ENCODE measurements at places on chromosomes 1 and 21.
A peak's percentile ranks its signal among the peaks of the same experiment; 100 is the strongest.

DNA sequence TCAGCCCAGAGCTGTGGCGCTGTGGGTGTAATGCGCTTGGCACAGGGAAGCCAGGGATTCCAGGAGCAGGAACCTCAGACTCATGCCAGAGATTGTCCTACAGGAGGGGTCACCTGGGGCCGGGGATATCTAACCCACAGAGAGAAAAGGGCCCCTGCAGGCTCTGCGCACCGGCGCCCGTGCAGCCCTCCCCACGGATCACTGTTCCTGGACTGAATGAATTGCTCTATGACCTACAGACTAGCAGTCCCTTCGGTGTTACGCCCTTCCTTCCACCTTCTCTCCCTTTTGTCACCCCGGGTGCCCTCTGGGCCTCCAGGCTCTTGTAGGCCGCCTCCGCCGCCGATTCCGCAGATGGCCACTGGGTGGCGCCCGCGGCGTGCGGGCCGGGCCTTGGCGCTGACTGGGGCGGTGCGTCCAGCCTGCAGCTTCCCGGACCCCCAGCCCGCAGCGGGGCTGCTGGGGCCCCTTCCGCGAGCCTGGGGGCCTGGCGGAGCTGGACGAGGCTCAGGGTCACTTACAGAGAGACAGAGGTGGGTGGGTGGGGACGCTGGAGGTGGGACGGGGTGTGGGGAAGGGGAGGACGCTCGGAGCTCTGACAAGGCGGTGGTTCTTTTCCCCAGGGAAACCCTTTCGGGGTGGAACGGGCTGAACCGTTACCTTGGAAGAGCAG is 101.3 kb downstream of the IER5 start:
- DNase-seq, result peak; percentile 83

DNA sequence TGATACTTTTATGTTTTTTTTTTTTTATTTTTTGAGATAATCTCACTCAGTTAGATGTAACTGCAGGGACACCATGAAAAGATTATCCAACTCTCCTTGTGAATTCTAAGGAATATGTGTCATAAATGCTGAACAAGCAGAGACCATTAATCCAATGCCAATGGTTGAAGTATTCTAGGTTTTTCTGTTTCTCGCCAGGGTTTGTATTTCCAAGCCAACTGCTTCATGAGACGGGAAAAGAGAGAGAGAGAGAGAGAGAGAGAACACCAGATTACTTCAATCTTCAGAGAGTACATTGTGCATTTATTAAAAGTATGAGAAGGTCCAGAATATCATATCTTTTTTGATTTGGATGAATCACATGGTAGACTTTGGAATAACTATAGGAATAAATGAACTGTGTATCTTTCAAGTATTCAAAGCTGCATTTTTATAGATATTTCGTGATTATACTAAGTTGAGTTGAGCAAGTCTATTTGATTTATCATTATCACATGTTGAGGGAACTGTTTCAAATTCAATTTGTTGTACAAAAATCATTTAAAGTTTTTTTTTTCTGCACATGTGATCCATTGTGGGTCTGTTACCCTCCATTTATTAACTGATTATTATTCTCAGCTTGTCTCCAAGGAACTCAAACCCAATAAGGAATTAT is 108.4 kb downstream of the PLA2G4A start:
- no peak for DNase-seq

DNA sequence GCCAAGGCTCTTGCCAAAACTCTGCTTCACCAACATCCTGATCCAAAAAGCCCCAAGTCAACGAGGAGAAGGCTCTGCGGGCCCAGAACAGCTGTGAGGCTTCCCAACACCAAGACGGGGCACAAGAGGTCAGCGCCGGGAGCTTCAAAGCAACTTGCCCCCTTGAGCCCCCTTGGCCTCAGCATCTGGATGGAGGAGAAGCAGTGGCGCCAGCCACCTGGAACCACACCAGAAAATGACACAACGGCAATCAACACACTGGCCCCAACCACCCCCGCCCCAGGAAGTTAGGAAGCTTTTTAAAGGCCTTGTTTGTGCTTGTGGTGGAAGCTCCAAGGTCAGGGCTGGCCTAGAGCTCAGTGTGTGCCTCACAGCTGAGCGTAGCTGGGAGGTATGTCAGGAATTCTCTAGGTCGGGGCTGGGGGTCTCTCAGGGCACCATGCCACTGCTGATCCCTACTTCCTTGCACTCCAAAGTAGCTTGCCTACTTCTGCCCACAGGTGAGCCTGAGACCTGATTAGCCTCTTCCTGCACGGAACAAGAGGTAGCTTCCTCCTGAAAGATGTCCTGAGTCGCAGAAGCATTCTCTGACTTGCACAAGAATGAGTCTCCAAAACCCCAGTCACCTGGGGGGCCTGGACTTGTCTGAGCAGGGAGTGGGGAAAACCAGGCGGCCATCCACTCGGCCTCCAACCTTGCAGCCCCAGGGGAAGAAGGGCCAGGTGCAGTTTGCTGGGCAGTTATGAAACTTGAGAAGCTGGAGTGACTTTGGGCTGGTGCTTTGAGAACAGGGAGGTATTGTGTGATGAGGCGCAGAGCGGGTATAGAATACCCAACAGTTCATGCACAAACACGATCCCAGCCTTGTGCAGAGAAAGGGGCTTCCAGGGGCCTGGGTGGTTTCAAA is 9.7 kb upstream of the SRP9 start:
- DNase-seq, result no peak

- no peak for DNase-seq
Measured at GRCh38 chr1:177228693-177229065, 57.9 kb downstream of the BRINP2 start.

DNA sequence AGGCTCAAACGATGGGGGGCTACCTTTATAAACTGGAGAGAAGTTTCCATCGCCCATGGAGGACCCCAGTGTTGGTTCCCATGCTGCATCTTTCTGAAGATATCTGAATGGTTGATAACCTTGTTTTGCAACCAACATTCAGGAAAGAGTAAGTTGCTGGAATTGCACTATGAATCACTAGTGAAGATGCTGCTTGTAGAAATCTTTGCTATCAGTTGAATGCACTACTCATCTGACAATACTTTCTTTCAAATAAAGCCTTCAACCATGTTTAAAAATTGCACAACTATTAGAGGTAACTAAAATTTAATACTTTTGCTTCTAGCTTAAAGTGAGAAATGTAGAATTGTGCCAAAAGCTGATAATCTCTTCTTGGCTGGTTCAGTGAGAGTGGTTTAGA is 86.8 kb upstream of the HIVEP3 start:
- DNase-seq, result no peak

GRCh38 chr1:19079541-19080472 is 123.3 kb upstream of the IFFO2 start:
- no peak for DNase-seq

- DNase-seq, result no peak
Measured at GRCh38 chr1:183572721-183573120, 17.5 kb downstream of the NCF2 start.

- DNase-seq, result no peak
Measured at GRCh38 chr1:1407636-1408318, 684 bp upstream of the MRPL20 start.

- peak; percentile 69 for DNase-seq
Measured at GRCh38 chr1:19643602-19644394, at the start of gene NBL1. Gene NBL1 (plus strand): TSS chr1:19644311. CDS start chr1:19655031, 10,720 bp downstream.

DNA sequence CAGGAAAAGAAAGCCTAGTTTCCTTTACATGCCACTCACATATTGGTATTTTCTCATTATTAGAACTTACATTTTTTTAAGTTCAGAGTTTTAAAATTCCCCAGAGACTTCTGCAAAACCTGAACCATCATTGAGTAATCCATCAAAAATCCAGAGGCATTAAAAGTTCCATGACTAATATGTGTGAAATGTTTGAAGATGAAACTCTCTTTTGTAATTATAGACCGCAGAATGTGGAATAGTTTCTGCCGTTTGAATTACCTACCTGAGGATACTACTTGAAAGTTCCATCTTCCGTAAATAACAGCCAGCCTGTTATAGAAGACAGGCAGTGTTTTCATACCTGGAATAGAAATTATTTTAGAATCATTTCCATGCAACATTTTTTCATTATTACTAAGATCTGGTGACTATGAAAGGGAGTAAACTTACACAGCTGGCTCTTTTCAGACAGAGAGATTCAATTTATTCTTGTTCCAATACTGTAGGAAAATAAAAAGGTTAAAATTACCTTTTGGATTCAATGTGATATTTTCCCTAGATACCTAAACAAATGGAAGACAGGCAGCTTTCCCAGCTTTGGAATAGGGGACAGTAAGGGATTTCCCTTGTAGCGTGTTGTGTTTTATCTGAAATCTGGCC is 131.4 kb downstream of the ST6GALNAC5 start:
- no peak for DNase-seq

GRCh38 chr1:209552406-209553264 is 30.9 kb upstream of the CAMK1G start:
- DNase-seq, result no peak

GRCh38 chr1:64161357-64161941 is 42.0 kb upstream of the UBE2U start:
- no peak for DNase-seq

- no peak for DNase-seq
Measured at GRCh38 chr21:24183077-24183476, 1424.2 kb downstream of the MRPL39 start.

DNA sequence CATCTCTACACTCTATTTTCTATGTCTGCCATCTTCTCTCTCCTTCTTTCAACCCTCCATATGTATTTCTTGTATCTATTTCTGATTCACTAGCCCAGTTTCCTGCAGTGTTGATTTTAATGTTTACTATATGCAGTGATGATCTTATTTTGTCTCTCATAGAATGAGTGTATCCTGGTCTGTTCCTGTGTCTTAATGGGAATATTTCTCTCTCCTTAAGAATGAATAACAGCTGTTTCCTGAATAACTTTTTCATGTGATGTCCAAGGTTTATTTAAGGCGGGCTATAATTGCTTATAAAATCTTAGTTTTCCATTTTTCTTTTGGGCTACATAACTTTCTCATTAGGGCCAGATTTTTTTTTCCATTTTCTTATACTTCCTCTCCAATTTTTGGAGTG is 144.5 kb downstream of the C1orf21 start:
- DNase-seq, result no peak

Measured in activated T-cell treated with anti-CD3 and anti-CD28 coated beads for 48 hours (primary cell).